ENCODE measurements at places on chromosomes 5 and 9.

- DNase-seq: peak; percentile 86
Observed at GRCh38 chr5:96794757-96795156, 13.0 kb downstream of the ERAP1 start.

DNA sequence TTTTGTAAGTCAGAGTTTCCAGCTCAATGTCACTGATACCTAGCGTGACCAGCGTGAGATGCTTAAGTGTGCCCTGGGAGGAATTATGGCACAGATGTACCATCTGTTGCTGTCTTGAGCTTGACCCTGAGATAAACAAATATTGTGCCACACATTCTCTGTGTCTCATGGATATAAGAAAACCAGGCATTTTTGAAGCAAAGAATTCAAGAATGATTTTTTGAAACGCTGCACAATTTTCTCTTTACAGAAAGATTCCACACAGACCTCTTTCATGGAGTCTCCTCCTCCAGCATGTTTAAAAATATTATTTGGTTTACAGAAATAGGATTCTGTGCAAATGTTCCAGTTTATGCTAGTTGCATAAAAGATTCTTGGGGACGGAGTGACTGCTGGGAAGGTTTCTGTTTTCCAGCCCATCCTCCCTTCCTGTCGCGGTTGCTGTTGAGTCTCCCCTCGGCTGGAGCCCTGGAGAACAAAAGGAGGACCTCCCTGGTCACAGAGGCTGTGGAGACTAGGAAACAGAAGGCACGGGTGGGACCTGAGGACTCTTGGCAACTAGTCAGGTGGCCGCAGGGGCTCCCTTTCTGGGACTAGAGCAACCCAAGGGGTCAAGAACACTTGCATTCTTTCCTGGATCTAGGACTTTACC lies 120.8 kb downstream of the RASGRF2 start:
- DNase-seq: no peak

DNA sequence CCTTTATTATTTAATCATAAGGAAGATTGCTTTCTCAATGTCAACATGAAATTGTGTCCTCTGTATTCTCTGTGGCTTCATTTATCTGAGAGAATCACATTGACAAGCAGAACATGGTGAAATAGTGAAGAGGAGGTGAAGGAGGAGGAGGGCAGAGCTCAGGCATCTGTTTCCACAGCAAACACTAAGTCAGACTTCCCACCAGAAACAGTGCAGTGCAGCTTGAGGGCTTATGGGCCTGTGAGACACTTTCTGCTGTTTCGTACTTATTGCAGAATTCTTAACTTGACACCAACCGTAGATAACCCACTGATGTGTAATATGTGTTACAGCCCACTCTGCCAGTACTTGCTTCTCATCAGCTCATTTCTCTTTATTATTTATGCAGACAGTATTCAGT lies 386.3 kb downstream of the DIRAS2 start:
- DNase-seq: no peak

GRCh38 chr5:155492191-155492590 lies 478.6 kb downstream of the KIF4B start:
- no peak for DNase-seq

- DNase-seq: no peak
Observed at GRCh38 chr5:56290378-56291078, 57.4 kb upstream of the ANKRD55 start.

DNA sequence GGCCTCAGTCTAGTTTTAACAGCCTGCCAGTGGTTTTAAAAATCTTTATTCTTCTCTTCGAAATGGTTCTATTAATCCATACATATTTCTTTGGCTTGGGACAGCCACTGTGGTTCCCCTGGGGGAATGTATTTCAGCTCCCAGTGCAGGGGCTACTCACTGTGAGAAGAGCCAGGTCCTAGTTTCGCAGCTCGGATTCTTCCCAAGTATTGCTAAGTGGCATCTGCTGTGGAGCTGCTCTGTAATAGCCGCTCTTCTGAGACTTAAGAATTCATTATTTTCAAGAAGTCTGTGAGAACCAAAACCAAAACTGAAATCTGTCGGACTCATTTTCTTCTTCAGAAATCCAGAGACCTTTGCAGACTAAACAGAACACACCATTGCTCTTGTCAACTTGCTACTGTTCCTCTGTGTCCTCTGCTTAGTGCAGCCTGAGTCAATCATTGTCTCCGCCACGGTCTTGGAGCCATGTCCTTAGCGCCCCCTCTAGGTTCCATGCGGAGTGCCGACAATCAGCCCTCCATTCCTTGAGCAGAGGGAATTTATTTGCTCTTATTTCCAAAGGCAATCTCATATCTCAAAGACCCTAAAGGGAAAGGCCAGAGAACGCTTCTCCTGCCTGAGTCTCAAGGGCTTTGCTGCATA lies 478.2 kb downstream of the SPATA31D1 start:
- no peak for DNase-seq

DNA sequence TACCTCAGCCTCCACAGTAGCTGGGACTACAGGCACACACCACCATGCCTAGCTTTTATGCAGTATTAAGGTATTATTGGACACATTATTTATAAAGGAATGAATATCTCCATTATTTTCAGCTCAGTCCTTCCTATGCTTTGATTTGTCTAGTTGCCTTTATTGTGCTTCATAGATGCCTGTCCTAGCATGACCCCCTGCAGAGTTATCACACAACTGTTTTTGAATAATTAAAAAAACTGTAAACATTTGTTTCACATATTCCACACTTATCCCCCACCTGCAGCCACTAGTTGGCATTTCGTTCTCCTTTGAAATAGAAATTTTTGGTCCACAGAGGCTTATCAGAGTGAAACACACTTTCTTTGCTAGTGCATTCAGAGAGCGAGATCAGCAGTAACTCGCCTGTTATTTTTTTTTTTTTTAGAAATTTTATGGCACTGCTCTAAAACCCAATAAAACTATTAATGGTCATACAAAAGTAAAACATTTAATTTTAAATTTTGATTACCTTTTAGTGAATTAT lies 151.8 kb upstream of the RASA1 start:
- no peak for DNase-seq

DNA sequence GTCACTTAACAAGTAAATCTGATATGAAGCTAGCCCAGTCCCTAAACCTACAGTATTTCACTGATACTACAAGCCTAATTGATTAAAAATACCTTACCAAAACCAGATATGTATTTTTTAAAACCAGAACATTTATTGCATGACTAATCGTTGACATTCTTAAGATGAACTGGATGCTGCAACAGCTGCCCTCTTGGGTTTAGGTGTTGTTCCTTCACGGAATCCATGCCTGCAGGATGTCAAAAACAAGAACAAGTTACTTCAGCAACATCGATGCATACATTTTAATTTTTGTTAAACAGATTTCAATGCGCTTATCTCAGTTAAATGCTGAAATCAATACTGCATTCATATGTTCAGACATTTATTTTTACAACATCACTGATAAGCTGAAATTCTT lies 2.7 kb downstream of the RPL37 start:
- DNase-seq: no peak

- DNase-seq: no peak
Observed at GRCh38 chr5:39980056-39980455, 555.3 kb upstream of the DAB2 start.

DNA sequence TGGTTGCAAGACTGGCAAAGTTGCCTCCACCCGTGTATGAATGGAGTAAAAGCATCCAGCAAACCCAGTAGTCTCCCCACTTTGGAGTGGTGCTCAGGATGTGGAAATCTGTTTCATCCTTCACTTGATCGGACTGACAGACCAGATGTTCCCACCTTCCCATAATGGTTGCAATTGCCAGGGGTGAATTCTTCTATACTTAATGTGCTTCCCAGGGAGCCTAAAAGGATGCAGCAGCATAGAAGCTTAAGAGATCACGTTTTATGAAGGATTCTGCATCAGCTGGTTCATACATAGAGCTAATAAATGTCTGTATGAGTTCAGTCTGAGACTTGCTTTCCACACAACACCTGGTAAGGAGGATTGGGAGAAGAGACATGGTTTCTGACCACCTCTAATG lies 198.8 kb upstream of the S1PR3 start:
- DNase-seq: no peak
